Heart right ventricle (tissue), 16 donors: ENCODE measurements at places on chromosomes 6 and 20. TPM values are rescaled to one million over a fixed set of nuclear protein-coding genes. Genes with fewer than 3 reads are reported as not detected.
A peak's percentile ranks its signal among the peaks of the same experiment; 100 is the strongest.

GRCh38 chr6:13331516-13332348 is 3.4 kb upstream of the TBC1D7 start:
- no peak for DNase-seq

GRCh38 chr6:149132336-149132735 is 185.2 kb upstream of the TAB2 start:
- DNase-seq = no peak

DNA sequence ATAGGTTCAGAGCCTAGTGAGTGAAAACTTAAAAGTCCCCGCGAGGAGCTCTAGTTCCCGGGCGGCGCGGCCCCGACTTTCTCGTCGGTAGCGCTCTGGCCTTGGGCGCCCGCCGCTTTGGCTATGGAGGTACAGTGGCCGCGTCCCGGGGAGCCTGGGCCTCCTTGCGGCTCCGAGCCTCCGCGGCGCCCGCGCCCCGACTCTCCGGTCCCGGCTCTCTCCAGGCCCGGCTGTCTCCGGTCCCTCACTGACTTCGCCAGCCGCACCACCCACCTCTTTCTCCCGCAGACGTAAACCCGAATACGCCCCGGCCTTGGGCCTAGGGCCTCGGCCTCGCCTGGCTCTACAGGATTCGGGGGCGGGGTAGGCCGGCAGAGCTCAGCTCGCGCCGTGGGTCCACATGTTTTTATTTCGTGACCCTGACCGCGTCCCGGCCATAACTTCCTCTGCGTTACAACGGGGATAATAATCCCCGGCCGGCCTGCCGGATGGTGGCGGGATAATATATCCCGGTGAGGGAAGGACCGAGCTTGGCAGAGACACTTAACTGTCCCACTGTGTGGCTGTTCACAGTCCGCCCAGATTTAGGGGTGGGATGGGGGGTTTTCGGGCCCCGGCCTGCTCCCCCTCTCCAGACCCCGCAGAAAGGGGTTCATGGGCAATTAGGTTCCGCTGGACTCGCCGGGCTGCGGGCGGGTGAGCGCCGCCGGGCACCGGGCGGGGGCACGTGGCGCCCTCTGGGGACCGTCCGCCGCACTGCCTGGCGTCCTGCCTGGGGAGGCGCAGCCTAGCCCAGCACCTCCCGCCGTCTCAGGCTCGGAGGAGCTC is 10.0 kb upstream of the TBX18 start:
- DNase-seq = peak; percentile 58

GRCh38 chr6:156598855-156599180 is 178.4 kb upstream of the ARID1B start:
- DNase-seq = no peak

BPIFA1 gene
- not detected for polyA plus RNA-seq

OVOL2 gene
- polyA plus RNA-seq = not detected

RSPO3 gene
- 0.20 TPM for polyA plus RNA-seq

PLN gene
- polyA plus RNA-seq = 848 TPM
